ENCODE measurements at places on chromosomes 3 and 15.

DNA sequence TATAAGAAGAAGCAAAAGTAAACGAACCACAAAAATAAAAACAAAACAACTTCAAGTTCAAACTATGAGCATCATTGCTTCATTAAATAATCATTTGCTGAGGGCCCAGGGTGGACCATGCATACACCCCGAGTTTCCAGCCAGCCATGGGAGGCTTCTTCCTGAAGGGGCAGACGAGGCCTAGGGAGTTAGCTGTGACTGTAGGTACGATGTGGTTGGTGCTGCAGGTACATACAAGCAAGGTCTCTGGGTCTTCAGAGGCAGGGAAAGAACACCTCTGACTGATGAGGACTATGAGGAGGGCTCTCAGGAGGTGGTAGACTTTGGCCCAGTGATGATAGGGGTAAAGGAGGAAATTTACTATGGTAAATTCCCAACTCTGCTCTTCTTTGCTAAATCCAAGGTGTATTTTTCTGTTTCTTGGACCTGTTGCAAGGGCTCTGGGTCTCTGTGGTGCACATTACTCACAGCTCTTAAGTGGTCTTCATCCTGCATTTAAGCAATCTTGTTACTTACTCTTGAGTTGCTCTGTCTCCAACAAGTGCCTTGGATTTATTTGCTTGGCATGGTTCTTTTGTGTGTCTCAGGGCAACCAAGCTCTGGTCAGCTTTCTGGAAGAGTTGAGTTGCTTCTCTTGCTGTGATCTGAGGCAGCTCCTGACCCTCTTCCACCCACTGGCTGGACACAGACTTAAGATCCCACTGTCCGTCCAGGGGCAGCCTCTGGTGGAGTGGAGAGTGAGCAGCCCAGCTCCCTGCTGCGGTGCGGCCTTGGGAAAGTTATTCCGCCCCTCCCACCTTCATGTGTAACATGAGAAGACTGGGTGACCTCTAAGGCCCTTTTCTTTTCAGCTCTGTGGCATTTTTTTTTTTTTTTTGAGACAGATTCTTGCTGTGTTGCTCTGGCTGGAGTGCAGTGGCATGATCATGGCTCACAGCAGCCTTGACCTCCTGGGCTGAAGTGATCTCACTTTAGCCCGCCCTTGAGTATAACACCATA lies 56.1 kb upstream of the KIF23 start:
- no peak for DNase-seq

DNA sequence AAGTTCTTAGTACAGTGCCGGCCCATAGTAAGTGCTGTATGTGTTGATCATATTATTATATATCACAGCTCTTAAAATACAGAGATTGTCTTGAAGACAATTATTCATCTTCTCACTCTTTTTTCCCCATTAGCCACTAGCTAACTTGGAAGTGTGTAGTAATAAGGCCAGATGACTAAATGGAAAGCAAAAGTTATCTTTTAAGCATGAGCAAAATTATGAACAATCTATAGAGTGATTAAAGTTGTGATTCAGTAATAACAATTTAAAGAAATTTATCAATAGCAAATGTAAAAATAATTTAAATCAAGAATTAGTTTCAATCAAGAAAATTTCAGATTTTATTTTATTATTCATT lies 630.9 kb upstream of the TBL1XR1 start:
- no peak for DNase-seq

DNA sequence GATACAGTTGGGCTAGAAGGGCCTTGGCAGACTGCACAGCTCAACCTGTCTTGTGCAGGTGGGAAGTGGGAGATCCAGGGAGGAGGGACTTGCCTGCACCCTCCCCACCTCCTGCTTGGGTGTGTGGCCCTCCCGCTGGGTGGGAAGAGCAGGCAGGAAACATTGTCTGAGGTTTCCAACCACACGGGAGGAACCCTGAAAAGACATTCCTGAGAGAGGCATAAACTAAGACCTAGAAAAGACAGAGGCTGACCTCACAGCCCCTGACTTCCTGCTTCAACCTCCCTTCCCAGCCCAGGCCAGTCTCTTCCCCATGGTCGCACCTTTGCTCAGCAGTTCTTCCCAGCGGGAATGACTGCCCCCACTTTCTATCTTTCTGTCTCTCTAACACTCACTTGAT lies 46.3 kb upstream of the INSYN1 start:
- DNase-seq = no peak

DNA sequence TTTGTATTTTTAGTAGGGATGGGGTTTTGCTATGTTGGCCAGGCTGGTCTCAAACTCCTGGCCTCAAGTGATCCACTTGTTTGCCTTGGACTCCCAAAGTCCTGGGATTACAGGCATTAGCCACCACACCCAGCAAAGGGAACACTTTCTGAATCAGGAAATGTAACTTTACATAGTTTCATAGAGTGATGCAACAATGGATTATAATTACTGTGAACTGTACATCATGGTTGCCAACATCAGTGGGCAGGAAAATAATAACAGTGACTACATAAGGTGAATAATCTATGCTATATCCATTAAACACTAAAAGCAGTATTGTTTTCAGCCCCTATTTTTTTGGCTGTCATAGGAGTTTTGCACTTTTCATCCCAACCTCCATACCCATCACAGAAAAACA lies 5.0 kb upstream of the KPNA1 start:
- no peak for DNase-seq

- no peak for DNase-seq
These were observed 8.0 kb downstream of the ZBTB20 start for GRCh38 chr3:115139072-115139471.

GRCh38 chr3:195286115-195286872 lies 15.3 kb upstream of the XXYLT1 start:
- no peak for DNase-seq

DNA sequence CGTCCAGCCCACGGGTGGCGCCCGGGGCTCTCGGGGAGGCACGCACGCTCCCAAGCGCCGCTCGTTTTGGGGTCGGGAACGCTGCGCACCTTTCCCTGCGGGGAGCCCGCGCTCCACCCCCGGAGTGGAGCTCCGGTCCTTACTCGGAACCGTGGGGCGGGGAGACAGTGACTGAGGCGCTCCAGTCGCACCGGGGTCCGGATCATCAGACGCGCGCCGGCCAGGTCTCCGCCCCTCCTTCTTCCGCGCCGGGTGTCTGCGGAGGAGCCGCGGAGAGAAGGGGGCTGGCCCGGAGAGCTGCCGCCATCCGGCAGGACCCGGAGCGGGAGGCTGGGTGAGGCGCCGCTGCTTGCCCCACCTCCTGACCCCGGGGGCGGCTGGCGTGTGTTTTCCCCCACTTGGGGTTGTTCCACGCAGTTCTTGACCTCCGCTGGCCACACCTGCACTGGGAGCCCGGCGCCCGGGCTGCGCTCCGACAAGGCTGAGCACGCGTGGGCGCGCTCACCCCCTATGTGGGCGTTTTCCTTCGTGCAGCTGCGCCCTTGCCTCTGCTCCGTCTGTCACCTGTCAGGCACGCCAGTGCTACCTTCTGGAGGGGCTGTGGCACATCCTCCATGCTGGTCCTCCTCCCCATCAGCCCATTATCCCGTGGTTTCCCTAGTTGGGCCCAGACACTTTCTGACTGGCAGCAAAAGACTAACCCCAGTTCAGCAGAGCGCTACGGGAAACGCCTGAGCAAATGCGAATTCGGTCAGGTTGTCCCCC lies at the start of gene MCF2L2:
TSS of gene MCF2L2 (minus strand) at position 173 of the 765 bp plus-strand sequence. CDS start 642 bp downstream, outside the sequence.
- DNase-seq = peak; percentile 65

GRCh38 chr3:112605285-112605684 lies 35.7 kb downstream of the CCDC80 start:
- DNase-seq = no peak

GRCh38 chr3:176840641-176841286 lies 356.5 kb downstream of the TBL1XR1 start:
- DNase-seq = no peak

- no peak for DNase-seq
These were observed 88.2 kb downstream of the ANP32A start for GRCh38 chr15:68732451-68732850.

DNA sequence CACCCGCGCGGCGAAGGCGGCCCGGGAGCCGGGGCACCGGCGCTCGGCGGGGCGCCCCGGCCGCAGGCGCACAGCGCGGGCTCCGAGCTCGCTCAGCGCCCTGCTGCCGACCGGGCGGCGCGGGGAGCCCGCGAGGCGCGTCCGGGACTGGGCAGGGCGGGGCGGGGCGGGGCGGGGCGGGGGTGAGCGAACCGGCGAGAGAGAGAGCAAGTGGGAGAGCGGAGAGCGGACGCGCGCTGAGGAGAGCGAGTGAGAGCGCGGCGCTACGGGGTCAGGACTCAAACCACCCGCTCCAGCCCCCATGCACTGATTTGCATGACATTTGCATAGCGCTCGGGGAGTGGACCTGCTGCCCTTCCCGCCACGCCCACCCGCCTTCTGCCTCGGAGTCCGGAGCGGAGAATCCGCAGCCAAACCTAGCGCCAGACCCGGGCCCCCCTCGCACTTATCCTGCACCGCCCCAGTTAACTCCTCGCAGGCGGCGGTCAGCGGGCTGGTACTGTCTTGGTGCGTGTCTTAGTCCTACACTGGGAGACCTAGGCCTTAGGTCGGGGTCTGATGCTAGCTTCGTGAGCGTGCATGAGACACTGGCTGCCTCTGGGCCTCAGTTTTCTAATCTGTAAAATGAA lies at the start of gene MYLK:
TSS of gene MYLK (minus strand) at position 130 of the 629 bp plus-strand sequence. CDS start 90,491 bp downstream, outside the sequence.
- DNase-seq = peak; percentile 66
